Tibial nerve (tissue), 4 donors: ENCODE measurements at places on chromosomes 5 and 9. TPM values are rescaled to one million over a fixed set of nuclear protein-coding genes. Genes with fewer than 3 reads are reported as not detected.

TMEM171 gene
- 0.90 TPM for total RNA-seq

PCDHB16 gene
- total RNA-seq, result 17.7 TPM

TERT gene
- not detected for total RNA-seq

LCN2 gene
- total RNA-seq, result not detected

PCDHA1 gene
- total RNA-seq, result not detected

LRRC70 gene
- total RNA-seq, result 6.7 TPM

SEMA6A gene
- 25.1 TPM for total RNA-seq

ZNF454 gene
- total RNA-seq, result 4.4 TPM

MRPS2 gene
- 27.3 TPM for total RNA-seq

PCDHGA6 gene
- total RNA-seq, result 12.3 TPM

PCDHAC2 gene
- 3.6 TPM for total RNA-seq

PFDN1 gene
- total RNA-seq, result 116 TPM

HINT1 gene
- 158 TPM for total RNA-seq

RMRP gene
- 2,915 TPM for total RNA-seq

SUSD3 gene
- total RNA-seq, result 4.2 TPM

SLC23A1 gene
- total RNA-seq, result not detected

PCDHB15 gene
- total RNA-seq, result 5.4 TPM

WNT8A gene
- not detected for total RNA-seq

QRFP gene
- total RNA-seq, result not detected

F12 gene
- not detected for total RNA-seq

LRRC26 gene
- not detected for total RNA-seq

CTXN3 gene
- total RNA-seq, result not detected

SLC25A48 gene
- 69.0 TPM for total RNA-seq

SAXO1 gene
- total RNA-seq, result 0.39 TPM

ARSI gene
- 7.5 TPM for total RNA-seq

LRRC14B gene
- not detected for total RNA-seq

SURF4 gene
- total RNA-seq, result 136 TPM
